ENCODE measurements at places on chromosomes 5 and 9. TPM values are rescaled to one million over a fixed set of nuclear protein-coding genes. Genes with fewer than 3 reads are reported as not detected.

- no peaks in the 10 kb centered on the region for H3K27me3 ChIP-seq
- H3K4me1 ChIP-seq = no peaks in the 10 kb centered on the region
- H3K36me3 ChIP-seq = no peaks in the 10 kb centered on the region
- H3K27ac ChIP-seq = no peak overlapping the region
- DNase-seq = no peak
These were observed 34.5 kb upstream of the ACOT12 start for GRCh38 chr5:81428446-81428845.

Gene SLC46A2
- total RNA-seq = not detected

GRCh38 chr5:12837592-12837991 is 933.3 kb upstream of the CTNND2 start:
- no peaks in the 10 kb centered on the region for H3K36me3 ChIP-seq
- no peaks in the 10 kb centered on the region for H3K4me1 ChIP-seq
- no peak overlapping the region for H3K27ac ChIP-seq
- H3K4me3 ChIP-seq = no peak overlapping the region
- DNase-seq = no peak

- H3K4me3 ChIP-seq = no peak overlapping the region
- no peaks in the 10 kb centered on the region for H3K27me3 ChIP-seq
- no peak overlapping the region for H3K27ac ChIP-seq
- DNase-seq = no peak
- H3K36me3 ChIP-seq = no peaks in the 10 kb centered on the region
These were observed 41.3 kb downstream of the TBCA start for GRCh38 chr5:77734885-77735284.

Gene SEMA5A
- total RNA-seq = 2.0 TPM

DNA sequence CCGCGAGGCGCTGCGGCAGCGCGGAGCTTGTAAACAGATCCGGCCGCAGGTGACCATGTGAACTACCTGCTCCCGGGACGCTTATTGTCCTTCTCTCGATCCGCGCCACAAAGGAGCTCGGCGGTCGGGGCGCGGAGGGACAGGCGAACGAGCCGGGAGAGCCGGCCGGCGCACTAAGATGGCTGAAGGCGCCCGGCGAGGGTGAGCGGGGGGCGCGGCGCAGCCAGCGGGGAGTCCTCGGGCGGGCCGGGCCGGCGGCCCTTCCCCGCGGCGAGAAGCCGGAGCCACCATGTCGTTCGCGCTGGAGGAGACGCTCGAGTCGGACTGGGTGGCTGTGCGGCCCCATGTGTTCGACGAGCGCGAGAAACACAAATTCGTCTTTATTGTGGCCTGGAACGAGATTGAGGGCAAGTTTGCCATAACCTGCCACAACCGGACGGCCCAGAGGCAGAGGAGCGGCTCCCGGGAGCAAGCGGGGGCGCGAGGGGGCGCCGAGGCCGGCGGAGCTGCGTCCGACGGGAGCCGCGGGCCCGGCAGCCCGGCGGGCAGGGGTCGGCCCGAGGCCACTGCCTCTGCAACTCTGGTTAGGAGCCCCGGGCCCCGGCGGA is 535 bp downstream of the JMY start:
- H3K27me3 ChIP-seq = no peaks in the 10 kb centered on the region
- H3K4me3 ChIP-seq = peak overlapping the region; percentile 65
- peak overlapping the region; percentile 89 for H3K27ac ChIP-seq
- H3K36me3 ChIP-seq = no peaks in the 10 kb centered on the region

GRCh38 chr9:135582966-135583687 is 21.6 kb downstream of the PAEP start:
- H3K4me1 ChIP-seq = no peaks in the 10 kb centered on the region
- H3K4me3 ChIP-seq = no peak overlapping the region
- no peak for DNase-seq
- H3K27ac ChIP-seq = no peak overlapping the region
- H3K27me3 ChIP-seq = peaks cover 5% of the 10 kb centered on the region

DNA sequence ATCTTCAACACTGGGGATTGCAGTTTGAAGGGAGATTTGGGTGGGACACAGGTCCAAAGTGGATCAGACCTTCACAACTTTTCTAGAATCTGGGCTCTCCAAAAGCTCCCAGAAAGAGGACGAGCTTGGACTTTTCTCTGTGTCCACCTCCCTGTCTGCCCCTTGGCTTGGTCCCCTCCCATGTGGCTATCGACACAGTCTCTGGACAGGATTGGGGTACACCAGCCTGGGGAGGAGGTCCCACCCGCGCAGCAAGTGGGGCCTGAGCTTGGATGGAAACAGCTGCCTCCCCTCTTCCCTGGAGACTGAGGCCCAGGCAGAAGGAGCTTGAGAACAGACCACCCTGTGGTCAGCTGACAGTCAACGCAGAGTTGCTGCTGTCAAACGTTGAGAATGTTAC is 84.6 kb upstream of the FCN1 start:
- no peak for DNase-seq
- H3K27ac ChIP-seq = no peak overlapping the region
- H3K4me1 ChIP-seq = no peaks in the 10 kb centered on the region
- H3K4me3 ChIP-seq = no peak overlapping the region
- no peaks in the 10 kb centered on the region for H3K36me3 ChIP-seq
- peaks cover 5% of the 10 kb centered on the region for H3K27me3 ChIP-seq

- no peaks in the 10 kb centered on the region for H3K36me3 ChIP-seq
- H3K4me3 ChIP-seq = no peak overlapping the region
- DNase-seq = no peak
- no peak overlapping the region for H3K27ac ChIP-seq
These were observed 25.4 kb downstream of the RGMB start for GRCh38 chr5:98798847-98799246.

DNA sequence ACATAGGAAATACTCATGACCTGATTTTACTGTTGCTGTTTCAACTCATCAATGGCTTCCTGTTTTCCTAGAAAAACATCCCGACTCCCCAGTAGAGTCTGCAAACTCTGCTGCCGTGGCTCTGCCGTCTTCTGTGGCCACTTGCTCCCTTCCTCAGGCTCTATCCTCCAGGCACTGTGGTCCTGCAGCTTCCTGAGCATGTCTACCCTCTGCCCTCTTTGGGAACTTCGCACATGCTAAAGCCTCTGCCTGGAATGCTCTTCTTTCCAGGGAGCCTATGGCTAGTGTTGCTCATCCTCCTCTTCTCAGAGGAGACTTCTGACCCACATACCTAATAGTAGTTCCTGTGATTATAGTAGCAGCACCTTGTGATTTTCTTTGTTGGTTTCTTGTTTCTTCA is 256.9 kb downstream of the MAN2A1 start:
- H3K27ac ChIP-seq = no peak overlapping the region
- H3K4me3 ChIP-seq = no peak overlapping the region
- DNase-seq = no peak
- no peaks in the 10 kb centered on the region for H3K27me3 ChIP-seq

Gene BTNL8
- total RNA-seq = not detected

DNA sequence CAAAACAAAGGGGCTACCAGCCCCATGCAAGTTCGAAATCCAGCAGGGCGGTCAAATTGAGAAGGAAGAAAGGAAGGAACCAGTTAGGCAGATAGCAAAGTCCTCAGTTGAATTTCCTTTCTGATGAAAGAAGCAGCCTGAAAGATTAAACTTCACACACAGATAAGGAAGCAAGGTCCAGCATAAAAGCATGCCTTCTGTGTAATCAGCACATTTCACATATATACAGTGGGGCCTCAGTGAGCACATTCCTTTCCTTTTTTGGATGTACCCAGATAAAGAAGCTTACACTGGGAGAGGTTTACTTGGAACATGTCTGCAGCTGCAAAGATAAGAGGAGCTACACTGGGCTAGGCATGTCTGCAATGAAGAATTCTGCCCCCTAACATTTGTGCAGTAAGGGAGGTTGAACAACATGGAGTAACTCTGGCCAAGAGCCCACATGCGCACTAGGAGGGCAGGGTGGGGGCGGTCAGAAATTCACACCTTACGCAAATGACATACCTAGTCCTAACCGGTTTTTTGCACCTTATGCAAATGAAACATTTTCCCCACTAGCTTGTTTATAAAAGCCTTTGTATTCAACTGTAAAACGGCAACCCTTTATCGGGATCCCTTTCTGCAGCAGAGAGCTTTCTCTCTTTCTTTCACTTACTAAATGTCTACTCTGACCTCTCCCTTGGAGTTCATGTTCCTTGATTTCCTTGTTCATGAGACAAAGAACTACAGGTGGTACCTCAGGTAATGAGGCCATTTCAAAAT is 149.7 kb upstream of the FBXL17 start:
- H3K27me3 ChIP-seq = no peaks in the 10 kb centered on the region
- no peak overlapping the region for H3K27ac ChIP-seq
- H3K4me3 ChIP-seq = no peak overlapping the region
- DNase-seq = no peak

Gene NUTM2F
- total RNA-seq = not detected

Gene TYRP1
- total RNA-seq = not detected

Gene C1QTNF2
- not detected for total RNA-seq

DNA sequence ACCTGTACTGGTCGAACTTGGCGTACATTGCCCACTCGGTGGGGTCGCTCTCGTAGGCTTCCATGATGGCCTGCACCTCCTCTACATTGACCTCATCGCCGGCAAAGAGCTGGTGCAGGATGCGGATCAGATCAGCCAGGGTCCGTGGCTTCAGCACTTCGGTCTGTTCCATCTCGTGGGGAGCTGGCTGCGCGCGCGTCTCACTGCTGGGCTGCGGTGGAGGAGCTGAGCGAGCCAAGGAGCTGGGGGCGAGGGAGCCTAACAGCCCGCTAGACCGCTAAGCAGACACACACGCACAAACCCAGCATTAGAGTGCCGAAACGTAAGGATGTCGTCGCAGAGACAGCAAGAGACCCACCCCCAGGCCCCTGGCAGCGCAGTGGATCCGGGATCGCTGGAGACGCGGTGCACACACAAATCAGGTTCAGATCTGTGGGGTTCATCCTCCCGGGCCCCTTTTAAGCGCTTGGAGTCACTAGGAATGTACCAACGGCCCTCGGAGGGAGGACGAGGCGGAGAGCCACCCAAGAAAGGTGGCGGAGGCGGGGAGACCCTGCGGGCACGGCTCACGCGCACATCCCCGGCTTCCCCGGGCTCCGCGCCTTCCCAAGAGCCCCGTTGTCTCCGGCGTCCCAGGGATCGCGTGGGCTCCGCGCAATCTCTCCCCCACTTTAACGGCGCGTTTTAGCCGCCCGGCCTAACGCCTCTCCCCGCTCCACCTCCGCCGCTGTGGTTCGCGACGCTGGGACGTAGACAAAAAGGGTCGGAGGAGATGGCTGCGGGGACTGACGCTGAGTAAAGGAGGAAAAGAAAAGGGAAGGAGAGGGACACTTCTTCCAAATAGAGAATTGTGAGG is at the start of gene CDO1:
Gene CDO1, minus strand, starts transcription at position 434 of the 856 bp plus-strand sequence. Its CDS starts 262 bp downstream, at position 172.
- peaks cover 16% of the 10 kb centered on the region for H3K4me1 ChIP-seq
- H3K4me3 ChIP-seq = peak within 1 kb of the TSS; percentile 38
- H3K27me3 ChIP-seq = peaks cover 37% of the 10 kb centered on the region
- no peaks in the 10 kb centered on the region for H3K36me3 ChIP-seq
- H3K27ac ChIP-seq = no peak within 1 kb of the TSS

Gene CAMK4
- total RNA-seq = 225 TPM

DNA sequence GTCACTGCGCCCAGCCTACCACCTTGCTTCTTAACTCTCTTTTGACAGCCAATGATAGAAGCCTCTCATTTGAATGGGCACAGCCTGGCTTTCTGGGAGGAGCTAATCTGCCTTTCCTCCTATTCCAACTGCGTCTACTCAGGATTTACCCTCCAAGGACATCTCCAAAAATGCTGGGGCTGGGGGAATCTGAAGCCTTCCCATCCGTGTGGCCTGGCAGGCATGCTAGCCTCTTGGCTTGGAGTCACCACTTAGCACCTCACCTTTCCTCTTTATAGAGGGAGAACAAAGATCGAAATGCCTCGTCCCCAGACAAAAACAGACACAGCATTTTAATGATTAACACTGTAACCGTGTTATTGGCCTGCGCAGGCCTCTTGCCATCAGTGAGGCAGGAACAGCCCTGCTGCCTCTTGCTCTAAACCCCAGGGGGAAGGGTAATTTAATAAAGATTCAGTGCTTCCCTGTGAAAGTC is 108.2 kb upstream of the KLF4 start:
- no peaks in the 10 kb centered on the region for H3K4me1 ChIP-seq
- no peaks in the 10 kb centered on the region for H3K27me3 ChIP-seq
- H3K27ac ChIP-seq = no peak overlapping the region

DNA sequence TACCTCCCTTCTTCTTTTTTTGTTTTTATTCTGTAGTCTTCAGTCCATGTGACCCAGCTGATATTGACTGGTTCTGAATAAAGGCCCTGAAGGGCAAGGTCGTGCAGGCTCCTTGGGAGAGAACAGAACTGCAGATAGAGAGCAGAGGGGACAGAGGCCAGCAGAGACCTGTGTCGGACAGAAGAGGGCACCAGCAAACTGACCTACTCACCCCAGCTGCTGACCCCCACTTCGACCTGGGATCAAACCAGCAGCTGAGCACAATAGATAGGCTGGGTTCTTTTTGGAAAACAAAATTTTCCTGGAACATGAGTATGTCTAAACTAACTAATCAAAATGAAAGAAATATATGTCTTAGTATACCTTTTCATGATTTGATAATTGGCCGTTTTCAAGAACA is 695.1 kb downstream of the NR2F1-AS1 start:
- H3K27ac ChIP-seq = no peak overlapping the region
- no peak overlapping the region for H3K4me3 ChIP-seq
- no peaks in the 10 kb centered on the region for H3K27me3 ChIP-seq
- H3K4me1 ChIP-seq = no peaks in the 10 kb centered on the region

DNA sequence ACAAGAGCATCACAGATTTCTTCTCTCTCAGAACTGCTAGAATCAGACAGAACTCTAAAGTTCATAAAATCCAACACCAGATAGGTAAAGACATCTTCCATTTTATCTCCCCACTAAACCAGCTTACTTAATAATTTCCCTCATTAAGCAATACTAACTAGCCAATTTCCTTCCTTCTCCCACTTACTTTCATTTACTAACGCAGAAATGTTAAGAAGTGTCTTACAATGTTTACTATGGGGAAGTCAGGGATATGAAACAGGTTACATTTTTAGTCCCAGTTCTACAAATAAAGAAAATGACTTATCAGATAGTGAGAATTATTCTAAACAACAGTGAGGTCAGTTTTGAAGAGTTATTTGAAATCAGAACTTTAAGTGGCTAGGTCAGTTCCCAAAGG is 236.5 kb downstream of the FBXL17 start:
- H3K27ac ChIP-seq = no peak overlapping the region
- H3K4me1 ChIP-seq = no peaks in the 10 kb centered on the region
- H3K27me3 ChIP-seq = no peaks in the 10 kb centered on the region
- no peaks in the 10 kb centered on the region for H3K36me3 ChIP-seq

DNA sequence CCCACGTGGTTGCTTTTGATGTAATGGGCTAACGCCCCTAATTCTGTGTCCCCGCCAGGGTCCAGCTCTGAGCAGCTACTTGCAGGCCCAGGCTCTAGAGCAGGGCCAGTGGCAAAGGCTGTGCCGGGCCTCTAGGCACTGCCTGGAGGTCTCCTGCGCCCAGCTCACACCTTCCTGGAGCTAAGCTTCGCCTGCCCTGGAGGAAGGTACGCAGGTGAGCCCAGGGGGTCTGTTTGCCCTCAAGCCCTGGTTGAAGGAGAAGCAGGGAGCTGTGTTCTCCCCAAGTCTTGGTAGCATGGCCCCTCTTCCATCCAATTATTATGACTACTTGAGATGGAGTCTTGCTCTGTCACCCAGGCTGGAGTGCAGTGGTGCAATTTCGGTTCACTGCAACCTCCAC is 5.2 kb upstream of the LMX1B start:
- no peaks in the 10 kb centered on the region for H3K36me3 ChIP-seq
- peaks cover 61% of the 10 kb centered on the region for H3K27me3 ChIP-seq
- no peak overlapping the region for H3K4me3 ChIP-seq
- H3K27ac ChIP-seq = no peak overlapping the region
